ENCODE measurements at places on chromosomes 16 and 17.

DNA sequence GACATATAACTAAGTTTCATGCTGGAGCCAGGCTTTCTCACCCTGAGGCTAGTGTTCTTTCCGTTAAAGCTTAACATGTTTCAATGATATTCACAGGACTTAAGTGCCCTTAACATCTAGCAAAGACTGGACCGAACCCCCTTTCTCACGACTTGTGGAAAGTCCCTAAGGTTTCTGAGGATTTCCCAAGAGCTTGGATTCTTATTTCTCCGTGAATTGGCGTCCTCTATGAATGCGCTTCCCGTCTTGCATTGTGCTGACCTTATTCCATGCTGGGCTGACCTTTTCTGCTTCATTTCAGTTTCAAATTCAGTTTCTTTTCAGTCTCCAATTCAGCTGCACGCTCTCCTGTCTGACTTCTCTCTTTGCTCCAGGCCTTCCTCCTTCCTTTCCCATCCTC, 206.4 kb downstream of the HS3ST3A1 start:
- no peak for DNase-seq

DNA sequence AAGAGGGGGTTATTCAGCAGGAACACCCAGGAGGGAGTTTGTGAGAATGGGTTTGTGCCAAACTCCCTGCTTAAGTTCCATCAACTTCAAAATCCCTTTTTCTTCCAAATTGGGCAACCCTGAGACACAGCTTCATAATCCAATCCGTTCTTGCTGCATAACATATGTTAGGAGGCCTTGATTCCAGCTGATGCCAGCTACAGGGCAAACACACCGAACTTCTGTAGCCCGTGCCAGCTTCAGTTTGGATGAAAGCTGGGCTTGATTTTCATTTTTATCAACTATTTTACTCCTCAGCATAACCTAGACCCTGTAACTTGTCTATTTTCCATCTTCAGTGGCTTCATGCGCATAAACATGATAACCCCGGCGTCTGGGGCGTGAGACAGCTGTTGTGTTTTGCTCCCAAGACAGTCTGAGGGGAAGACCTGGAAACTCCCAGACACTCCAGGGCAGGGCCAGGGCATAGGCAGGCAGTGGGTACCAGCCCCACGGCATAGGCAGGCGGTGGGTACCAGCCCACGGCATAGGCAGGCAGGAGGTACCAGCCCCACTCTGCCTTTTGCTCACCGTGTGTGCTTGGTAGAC, 220.4 kb downstream of the C16orf95 start:
- DNase-seq: no peak

DNA sequence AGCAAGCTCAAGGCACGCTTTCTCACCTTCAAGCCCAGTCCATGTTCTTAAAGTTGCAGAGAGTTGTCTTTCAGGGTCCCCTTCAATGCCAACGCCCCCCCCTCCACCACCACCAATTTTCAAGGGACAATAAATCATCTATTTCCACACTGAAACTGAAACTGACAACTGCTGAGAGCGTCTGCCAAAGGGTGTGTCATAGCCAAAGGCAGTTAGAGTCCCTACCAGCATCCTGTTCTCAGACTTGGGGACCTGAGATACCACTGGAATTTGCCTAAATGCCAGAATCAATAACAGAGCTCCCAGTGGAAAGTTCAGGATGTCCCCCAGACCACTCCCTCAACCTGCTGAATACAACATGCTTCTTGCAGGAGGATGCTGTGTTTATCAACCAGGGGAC, 133.2 kb upstream of the SOX9 start:
- no peak for DNase-seq

DNA sequence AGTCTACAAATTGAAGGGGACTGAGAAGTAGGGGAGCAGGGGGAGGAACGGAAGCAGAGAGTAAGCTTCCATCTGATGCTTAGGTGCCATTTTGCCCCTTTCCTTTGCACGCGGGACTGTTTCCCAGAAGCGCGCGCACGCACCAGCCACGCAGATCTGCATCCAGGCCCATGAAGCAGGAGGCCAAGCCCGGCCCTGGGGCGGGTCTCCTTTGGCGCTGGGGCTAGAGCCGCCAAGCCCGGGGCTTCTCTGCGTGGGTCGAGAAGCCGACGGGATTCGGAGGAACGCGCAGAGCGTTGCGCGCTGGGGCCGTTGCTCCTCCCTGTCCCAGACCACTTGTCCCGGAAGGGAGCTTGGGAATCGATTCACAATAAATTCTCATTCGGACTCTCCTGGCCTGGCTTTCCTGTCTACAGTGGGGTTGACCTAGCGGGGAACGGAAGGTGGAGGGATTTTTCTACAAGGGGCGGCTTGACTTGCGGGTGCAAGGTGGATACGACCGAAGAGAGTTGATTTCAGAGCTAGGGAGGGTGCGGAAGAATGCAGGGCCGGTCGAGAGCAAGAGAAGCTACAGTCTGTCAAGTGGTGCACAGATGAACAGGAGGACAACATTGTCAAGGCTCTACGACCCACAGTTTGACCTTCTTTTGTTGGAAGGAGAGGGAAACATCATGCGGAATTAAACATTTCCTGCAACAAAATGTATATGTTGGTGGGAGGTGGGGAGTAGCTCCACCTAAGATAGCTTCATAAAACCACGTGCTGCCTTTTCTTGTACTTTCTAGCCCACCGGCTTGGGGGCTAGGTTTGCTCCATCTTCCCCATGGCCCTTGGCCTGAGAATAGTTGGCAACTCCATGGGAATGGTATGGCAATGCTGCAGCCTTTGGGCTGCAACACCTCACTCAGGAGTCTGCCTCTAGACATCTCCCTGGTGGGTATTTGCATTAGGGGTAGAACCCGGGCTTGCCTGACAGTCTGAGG, 4.5 kb downstream of the HOXB9 start:
- DNase-seq: no peak

DNA sequence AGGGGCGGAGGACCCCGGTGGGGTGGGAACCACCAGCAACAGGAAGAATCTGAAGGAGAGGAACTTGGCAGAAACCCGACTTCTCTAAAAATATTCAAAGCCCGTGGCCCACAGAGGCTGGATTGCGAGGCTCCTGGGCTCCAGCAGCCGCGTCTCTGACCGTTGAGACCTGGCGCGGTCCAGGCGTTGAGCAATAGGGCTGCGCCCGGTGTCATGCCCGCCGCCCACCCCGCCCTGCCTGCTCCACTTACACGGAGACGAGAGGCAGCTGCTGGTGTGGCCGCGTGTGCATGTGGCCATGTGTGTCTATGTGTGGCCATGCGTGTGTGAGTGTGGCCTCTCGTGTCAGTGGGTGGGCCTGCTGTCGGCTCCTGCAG, 83.6 kb downstream of the IRF8 start:
- DNase-seq: no peak

All from hypothalamus (tissue), 51 donors.